ENCODE measurements at places on chromosomes 3 and 15. TPM values are rescaled to one million over a fixed set of nuclear protein-coding genes. Genes with fewer than 3 reads are reported as not detected.

The ESYT3 gene
- 1.2 TPM for polyA plus RNA-seq

The C3orf20 gene
- not detected for polyA plus RNA-seq

The FILIP1L gene
- polyA plus RNA-seq: 27.2 TPM

The IQCF5 gene
- polyA plus RNA-seq: not detected

The GP9 gene
- polyA plus RNA-seq: 0.13 TPM

The NXPE3 gene
- polyA plus RNA-seq: 4.8 TPM
